EL (cell line): ENCODE measurements at places on chromosomes 12 and 14.

GRCh38 chr12:132543298-132544079 is 53.5 kb downstream of the FBRSL1 start:
- DNase-seq: no peak

GRCh38 chr12:20798554-20798953 is 12.0 kb upstream of the SLCO1B3 start:
- peak; percentile 20 for DNase-seq

DNA sequence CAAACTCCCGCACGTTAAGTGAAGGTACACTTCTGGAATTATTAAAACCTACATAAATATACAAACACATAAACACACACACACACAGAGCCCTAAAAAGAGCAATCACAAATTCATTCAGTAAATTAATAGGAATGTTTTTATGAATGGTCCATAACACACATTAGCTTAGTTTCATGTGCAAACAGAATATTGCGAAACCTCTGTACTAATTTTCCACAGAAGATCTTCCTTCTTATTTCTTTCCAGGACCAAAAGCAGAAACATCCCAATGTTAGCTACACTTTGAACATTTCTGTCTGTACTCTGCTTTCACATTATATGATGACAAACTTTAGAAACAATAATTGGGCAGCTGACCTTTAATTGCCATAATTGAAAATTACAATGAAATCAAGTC is 101.6 kb downstream of the SOX5 start:
- no peak for DNase-seq

- DNase-seq: no peak
Measured at GRCh38 chr12:11846488-11846887, 197.0 kb downstream of the ETV6 start.

- DNase-seq: no peak
Measured at GRCh38 chr14:24706351-24706750, 72.4 kb upstream of the GZMB start.

GRCh38 chr12:84891106-84891838 is 21.3 kb downstream of the SLC6A15 start:
- DNase-seq: no peak

DNA sequence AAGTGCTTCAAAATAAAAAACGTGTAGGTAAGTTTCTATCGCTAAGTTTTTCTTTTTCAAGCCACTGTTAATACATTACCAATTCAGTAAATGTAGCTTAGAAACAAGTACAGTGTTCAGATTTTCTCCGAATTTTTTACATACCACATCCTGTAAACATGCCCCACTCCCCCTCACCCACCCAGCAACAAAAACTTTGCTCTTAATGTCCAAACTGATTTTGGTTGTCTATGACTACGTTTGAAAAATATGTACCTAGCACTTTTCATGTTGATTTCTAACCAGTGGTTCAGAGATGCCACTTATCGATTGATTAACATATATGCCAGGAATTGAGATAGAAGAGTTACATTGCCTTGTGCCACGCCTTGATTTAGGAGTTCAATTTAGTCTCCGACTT is 663 bp upstream of the LIN7A start:
- no peak for DNase-seq

- DNase-seq: no peak
Measured at GRCh38 chr14:80208461-80208860, 2.8 kb downstream of the DIO2 start.

DNA sequence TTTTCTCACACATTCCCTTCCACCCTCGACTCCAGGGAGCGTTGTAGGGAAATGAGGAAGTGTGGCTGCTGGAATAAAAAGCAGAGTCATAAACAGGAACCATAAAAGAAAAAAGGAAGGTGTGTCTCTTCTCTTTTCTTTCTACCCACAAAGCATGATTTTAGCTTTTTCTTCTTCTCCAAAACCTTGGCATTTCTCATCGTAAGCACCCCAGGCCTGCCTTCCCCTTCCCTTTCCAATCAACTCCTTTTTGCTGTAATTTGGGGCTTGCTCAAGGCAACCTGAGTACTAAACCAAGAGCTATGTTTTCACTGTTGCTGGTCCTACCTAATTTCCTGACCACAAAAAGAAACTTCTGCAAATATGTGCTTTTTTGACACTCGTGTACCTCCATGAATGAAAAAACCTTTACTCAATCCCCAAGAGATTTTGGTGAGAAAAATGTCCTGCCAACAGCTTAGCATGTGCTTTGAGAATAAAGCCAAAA is 9.2 kb downstream of the PLBD1 start:
- DNase-seq: no peak
